ENCODE measurements at places on chromosomes 7 and 10.

DNA sequence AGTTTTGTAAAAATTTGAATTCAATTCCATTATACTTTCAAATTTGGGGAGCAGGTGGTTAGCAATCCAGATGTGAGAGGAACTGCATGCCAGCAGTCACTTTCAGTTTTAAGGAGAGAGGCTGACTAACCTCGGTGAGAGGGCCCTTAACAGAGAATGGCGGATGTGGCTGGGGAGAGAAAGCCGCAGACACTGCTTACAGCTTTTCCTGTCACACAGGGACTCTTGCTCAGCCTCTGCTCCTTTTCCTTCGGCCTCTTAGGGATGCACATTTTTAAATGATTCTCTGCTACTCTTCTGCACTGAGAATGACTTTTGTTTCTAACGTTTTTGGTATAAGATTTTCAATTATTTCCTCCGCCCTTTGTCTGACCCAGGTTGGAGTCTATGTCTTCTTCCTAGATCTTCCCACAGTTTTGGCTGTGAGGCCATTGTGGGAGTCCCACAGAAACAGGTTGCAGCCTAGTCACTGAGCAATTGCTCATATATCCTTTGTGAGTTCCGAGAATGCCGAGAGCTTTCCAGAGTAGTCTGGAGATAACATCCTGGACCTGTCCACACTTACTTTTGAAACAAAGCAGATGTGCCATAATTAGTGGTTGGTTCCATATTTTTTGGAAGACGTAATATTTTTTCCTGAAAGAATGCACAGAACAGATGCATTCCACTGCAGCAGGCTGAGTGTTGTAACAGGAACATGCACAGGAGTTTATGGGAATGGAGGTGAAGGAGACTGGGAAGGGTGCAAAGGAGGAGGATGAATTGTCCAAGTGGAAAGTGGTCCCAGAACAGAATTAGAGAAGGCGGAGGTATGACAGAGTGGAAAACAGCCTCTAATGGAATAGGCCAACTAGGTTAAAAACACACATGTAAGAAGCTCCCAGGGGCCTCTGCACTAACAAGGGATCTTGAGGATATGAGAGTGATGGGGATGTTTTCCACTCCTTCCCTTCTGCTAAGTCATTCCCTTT lies 168.0 kb upstream of the ZNF32 start:
- DNase-seq, result peak; percentile 78

- no peak for DNase-seq
Observed at GRCh38 chr7:35792472-35792871, 8.4 kb upstream of the SEPTIN7 start.

DNA sequence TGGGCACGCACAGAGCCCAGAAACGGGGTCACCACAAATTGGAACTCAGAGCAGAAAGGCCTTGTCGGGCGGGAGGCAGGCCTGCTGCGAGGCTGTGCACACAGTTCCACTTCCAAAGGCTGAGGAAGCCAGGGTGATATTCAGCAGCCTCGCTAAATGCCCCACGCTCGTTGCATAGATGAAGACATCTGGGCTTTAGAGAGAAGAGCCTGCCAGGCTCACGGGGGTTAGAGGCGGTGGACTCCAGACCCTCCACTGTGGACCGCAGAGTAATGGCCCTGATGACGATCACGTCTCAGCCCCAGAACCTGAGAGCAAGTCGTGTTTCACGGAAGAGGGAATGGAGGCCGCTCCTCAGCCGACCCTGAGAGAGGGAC lies 104.2 kb downstream of the DNAJB6 start:
- no peak for DNase-seq

GRCh38 chr10:7406712-7407333 lies 4.0 kb downstream of the SFMBT2 start:
- DNase-seq, result peak; percentile 37

GRCh38 chr7:153832160-153832559 lies 220.0 kb upstream of the DPP6 start:
- no peak for DNase-seq

- no peak for DNase-seq
Observed at GRCh38 chr10:75540981-75541380, 109.6 kb downstream of the LRMDA start.

DNA sequence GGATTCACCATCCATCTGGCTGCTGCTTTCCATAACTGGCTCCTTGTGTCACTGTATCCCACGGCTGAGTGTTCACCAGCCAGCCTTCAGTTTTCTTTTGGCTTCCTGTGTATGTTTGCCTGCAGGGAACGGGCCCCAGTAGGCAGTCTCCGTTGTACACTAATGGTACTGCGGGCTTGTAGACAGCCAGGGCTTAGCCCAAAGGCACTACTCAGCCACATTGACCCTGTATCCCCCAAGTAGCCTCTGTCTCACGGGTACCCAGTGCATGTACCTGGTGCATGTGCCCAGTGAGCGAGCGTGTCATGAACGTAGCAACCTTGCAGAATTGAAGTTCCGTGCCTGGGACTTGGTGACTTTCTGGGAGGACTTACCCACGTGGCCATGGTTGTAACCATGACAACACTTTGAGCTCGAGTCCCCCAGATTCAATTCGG lies 6.1 kb downstream of the PFKFB3 start:
- no peak for DNase-seq

- DNase-seq, result no peak
Observed at GRCh38 chr7:33854178-33854577, 51.2 kb upstream of the BMPER start.

DNA sequence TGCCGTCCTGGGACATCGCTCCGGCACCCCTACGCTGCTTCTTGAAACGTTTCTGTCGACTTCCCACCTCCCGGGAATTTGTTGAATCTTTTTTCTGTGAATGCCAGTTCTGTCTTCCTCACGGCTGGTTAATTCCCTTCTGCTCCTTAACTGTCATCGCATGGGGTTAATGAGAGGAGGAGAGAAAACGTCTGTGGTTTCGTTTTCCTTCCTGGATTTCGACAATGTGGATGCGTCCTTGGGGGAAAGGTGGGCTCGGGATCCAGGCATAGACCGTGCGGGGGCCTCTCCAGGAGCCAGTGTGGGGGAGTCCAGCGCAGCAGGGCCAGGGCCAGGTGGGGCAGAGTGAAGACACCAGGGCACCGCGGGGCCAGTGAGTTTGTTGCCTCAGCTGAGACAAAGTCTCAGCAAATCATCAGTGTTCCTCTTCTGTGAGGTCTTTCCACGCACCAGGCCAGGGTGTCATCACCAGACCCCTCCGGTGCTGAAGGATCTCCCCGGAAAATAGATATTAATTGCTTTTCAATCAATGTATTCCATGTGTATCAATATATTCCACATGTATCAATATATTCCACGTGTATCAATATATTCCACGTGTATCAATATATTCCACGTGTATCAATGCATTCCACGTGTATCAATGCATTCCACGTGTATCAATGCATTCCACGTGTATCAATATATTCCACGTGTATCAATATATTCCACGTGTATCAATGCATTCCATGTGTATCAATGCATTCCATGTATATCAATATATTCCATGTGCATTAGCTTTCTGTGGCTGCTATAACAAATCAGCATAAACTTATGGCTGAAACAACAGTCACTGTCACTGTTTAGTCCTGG lies 33.7 kb upstream of the CFAP46 start:
- DNase-seq, result no peak

- DNase-seq, result no peak
Observed at GRCh38 chr7:138308136-138308535, 151.9 kb upstream of the TRIM24 start.

DNA sequence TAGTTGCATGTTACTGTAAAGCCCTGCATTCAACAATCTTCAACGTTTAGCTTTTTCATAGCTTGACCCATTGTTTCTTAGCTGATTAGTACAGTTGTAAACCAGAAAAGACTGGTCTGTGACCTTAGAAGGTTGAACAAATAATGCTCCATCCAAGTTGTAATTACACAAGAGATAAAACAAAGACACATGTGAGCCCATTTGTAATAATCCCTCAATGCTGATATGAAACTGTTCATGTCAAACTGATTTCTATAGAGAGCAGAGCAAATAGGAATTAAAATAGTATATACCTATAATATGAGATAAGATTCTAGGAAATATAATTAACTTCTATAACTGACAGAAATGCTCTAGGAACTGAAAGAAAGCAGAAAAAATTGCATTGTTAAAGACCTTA lies 94.7 kb upstream of the SLC25A13 start:
- DNase-seq, result no peak

- no peak for DNase-seq
Observed at GRCh38 chr10:116185199-116185867, 87.7 kb downstream of the GFRA1 start.

DNA sequence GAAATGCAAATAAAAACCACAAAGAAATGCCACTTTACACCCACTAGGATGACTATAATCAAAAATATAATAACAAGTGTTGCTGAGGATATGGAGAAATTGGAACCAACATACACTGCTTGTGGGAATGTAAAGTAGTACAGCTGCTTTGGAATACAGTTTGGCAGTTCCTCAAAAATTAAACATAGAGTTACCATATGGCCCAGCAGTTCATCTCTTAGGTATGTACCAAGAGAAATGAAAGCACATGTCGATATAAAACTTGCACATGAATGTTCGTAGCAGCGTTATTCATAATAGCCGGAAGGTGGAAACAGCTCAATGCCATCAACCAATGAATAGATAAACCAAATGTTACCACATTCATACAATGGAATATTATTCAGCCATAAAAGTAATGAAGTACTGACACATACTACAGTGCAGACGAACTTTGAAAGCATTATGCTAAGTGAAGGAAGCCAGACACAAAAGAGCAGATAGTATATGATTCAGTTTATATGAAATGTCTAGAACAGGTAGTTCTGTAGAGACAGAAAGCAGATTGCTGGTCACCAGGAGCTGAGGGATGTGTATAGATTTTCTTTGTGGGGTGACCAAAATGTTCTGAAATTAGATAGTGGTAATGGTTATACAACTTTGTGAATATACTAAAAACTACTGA lies 12.4 kb downstream of the BCAP29 start:
- DNase-seq, result no peak

DNA sequence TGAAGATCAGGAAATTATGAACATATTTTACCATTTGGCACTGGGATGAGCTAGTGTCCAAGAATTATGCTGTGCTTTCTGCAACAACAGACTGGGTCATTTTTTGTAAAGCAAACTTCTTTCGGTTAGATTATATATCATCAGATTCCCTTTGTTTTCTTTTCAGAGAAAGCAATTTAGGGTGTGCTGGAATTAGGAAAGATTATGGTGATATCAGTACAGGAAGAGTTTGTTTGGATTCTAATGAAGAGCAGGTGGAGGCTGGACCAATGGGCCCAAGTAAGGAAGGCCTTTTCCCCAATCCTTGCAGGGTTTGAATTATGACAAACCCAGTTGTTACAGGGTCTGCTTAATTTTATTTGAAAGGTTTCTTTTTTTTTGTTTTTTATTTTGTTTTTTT lies 1092.8 kb downstream of the KCNMA1 start:
- no peak for DNase-seq

GRCh38 chr7:24885716-24886115 lies 94.3 kb downstream of the OSBPL3 start:
- DNase-seq, result no peak
